Skin of body (tissue), 3 donors: ENCODE measurements at places on chromosomes 6 and 20. TPM values are rescaled to one million over a fixed set of nuclear protein-coding genes. Genes with fewer than 3 reads are reported as not detected.

Gene GINS1
- total RNA-seq, result 7.3 TPM

Gene FUT9
- 0.10 TPM for total RNA-seq

Gene DCDC2
- 1.2 TPM for total RNA-seq

Gene AGER
- 2.7 TPM for total RNA-seq

Gene CST7
- total RNA-seq, result 9.4 TPM

Gene CST4
- total RNA-seq, result not detected

Gene OCSTAMP
- not detected for total RNA-seq

Gene DSP
- total RNA-seq, result 467 TPM

Gene CCN6
- total RNA-seq, result 0.39 TPM

Gene GGT7
- total RNA-seq, result 7.0 TPM

Gene MATN4
- total RNA-seq, result 0.99 TPM

Gene FNDC1
- 59.6 TPM for total RNA-seq

Gene DNAH8
- total RNA-seq, result 0.89 TPM

Gene GSTA2
- total RNA-seq, result not detected

Gene MUC21
- total RNA-seq, result not detected

Gene MOG
- not detected for total RNA-seq
